NCI-H345 (cell line): ENCODE measurements at places on chromosomes 2 and 18.

DNA sequence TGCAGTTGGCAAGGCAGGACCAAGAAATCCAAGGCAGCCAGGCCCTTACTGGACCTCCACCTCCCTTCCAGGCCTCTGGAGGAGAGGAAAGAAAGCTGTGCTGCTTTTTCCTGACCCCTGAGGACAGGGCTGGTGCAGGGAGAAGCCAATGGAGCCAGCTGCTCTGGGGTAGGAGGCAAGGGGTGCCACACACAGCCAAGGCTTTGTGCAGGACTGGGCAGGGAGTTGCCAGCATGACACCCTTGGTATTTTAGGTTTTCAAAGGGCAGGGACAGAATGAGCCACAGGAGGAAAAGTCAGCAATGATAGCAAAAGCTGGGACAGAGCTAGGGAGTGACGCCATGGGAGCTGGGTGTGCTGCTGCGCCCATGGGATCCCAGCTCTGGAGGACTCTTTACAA lies 22.9 kb downstream of the CCT7 start:
- no peak for DNase-seq

- DNase-seq: no peak
Measured at GRCh38 chr2:71721669-71722068, 268.3 kb downstream of the DYSF start.

GRCh38 chr2:232653441-232653840 lies 20.0 kb downstream of the EFHD1 start:
- no peak for DNase-seq

DNA sequence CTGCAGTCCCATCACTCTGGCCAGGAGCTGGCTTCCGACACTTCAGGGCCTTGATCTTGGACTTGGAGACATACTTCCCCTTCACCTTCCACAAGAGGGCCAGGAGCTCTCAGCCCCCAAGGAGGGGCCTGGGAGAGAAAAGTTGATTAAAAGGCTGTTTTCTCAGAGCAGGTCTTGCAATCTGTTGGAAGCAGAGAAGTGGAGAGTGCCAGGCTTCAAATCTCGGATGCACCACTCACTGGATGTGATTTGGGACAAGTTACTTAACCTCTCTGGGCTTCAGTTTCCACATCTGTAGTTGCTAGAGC lies 255.3 kb downstream of the CYP26B1 start:
- DNase-seq: no peak

- no peak for DNase-seq
Measured at GRCh38 chr2:203690117-203690431, 16.4 kb upstream of the CD28 start.

- DNase-seq: no peak
Measured at GRCh38 chr2:165173215-165173614, 30.6 kb downstream of the SCN3A start.

GRCh38 chr2:34936089-34936488 lies 1337.0 kb upstream of the FAM98A start:
- DNase-seq: no peak

GRCh38 chr2:111689941-111690340 lies 194.1 kb downstream of the ANAPC1 start:
- DNase-seq: no peak

DNA sequence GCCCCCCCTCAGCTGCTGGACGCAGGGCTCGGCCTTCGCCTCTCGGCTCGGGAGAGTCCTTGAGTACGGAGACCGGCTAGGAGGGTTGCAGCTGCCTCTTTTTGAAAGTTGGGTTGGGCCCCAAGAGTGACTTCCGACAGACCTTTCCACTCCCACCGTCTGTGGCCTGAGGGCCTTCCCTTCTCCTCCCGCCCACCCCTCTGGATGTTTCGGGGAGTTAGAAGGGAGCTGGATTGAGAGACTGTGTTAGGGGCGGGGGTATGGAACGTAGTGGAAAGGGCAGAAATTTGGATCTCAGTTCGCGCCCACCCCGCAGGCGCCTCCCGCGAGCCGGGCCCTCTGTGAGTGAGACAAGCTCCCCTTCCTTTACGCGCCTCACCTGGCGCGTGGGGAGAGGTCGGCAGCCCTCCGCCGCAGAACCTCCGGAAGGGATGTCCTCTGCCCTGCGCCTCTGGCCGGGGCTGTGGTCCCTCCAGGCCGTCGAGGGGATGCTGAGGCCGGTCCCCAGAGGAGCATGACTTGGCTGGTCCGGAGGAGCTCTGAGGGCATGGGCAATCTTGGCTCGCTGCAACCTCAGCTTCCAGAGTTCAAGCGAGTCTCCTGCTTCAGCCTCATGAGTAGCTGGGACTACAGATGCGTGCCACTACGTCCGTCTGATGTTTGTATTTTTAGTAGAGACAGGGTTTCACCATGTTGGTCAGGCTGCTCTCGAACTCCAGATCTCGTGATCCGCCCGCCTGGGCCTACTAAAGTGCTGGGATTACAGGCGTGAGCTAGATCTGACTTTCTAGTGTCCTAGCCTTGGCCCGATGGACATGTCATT lies 15.9 kb downstream of the C2orf74 start:
- peak; percentile 43 for DNase-seq

DNA sequence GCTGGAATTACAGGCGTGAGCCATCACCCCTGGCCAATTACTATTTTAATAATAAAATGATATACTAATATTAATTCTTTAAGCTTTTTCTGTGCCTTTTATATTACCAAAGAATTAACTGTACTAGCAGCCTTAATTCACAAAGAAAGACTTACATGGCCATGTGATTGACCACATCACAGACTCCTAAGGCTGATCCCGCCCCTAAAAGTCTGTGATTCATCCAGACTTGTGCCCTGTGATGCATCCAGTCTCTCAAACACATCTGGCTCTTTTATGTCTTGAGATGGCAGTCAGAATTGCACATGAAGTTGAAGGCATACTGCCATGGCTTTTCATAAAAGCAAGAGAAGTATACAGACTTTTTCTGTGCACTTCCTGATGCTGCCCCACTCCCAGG lies 91.7 kb downstream of the DTNA start:
- DNase-seq: no peak

DNA sequence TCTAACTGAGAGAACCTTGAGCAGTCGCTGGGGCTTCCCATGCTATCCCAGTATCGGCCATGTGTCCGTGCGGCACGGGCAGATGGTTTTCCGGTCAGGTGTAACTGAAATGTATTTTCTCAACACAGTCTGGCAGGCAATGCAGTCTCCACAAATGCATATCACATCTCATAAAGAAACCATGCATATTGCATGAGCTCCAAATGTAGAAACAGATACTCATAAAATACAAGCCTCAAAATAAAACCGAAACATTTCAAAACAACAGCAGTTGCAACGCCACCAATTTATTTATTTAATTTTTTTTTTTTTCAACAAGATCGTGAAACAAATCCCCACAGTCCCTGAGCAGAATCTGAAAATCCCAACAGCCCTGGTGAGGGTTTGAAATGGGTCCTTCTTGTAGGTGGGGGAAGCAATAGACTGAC lies 299.4 kb downstream of the LPIN1 start:
- no peak for DNase-seq

- DNase-seq: no peak
Measured at GRCh38 chr2:109348190-109348589, 219.2 kb downstream of the SH3RF3 start.

- no peak for DNase-seq
Measured at GRCh38 chr2:71575966-71576365, 122.6 kb downstream of the DYSF start.
